H9 (cell line): ENCODE measurements at places on chromosomes 4 and X. TPM values are rescaled to one million over a fixed set of nuclear protein-coding genes. Genes with fewer than 3 reads are reported as not detected.
A peak's percentile ranks its signal among the peaks of the same experiment; 100 is the strongest.

GRCh38 chr4:147786031-147786430 is 54.1 kb downstream of the ARHGAP10 start:
- H3K27me3 ChIP-seq, result no peaks in the 10 kb centered on the region
- H3K4me1 ChIP-seq, result no peaks in the 10 kb centered on the region
- no peaks in the 10 kb centered on the region for H3K36me3 ChIP-seq
- no peak overlapping the region for H3K4me3 ChIP-seq

GRCh38 chr4:81876106-81876505 is 404.4 kb upstream of the RASGEF1B start:
- H3K27me3 ChIP-seq, result no peaks in the 10 kb centered on the region
- H3K4me3 ChIP-seq, result no peak overlapping the region; the same call in 2 of the 3 replicates
- H3K36me3 ChIP-seq, result peaks cover 4% of the 10 kb centered on the region; the same call in 1 of the 2 replicates
- no peak overlapping the region for H3K27ac ChIP-seq

DNA sequence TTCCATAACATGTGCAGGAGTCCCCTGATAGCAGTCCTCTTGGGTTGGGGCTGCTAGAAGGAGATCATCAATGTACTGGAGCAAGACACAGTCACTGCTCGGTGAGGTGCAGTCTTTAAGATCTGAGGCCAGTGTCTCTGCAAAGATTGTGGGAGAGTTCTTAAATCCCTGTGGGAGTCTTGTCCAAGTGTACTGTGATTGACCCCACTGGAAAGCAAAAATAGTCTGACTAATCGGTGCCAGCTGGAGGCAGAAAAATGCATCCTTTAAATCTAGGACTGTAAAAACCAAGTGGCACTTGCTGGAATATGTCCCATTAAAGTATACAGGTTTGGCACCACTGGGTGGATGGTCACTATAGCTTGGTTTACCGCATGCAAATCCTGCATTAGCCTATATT is 31.1 kb downstream of the SULT1E1 start:
- peaks cover 4% of the 10 kb centered on the region; the same call in 1 of the 2 replicates for H3K4me1 ChIP-seq
- no peak overlapping the region for H3K4me3 ChIP-seq
- no peak overlapping the region for H3K27ac ChIP-seq
- DNase-seq, result no peak
- H3K27me3 ChIP-seq, result no peaks in the 10 kb centered on the region

DNA sequence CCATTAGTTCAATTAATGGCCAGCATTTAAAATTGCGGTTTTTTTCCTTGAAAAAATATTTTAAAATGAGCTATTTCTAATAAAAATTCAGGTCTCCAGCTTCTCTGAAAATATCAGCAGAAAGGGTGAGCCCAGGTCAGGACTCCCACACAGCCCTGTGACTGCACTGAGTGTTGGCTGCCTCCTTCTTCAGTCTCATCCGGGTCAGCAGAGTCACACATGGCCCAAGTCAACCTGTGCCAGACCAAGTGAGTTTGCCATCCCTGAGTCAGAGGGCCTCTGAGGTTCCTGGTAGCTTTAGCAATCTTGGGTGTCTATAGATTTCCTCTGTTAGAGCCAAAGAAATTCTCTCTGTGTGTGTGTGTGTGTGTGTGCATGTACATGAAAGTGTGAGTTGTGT is 22.1 kb upstream of the MSX1 start:
- no peaks in the 10 kb centered on the region for H3K36me3 ChIP-seq
- no peaks in the 10 kb centered on the region; the same call in 1 of the 2 replicates for H3K27me3 ChIP-seq
- no peak overlapping the region for H3K27ac ChIP-seq
- no peak for DNase-seq
- H3K4me1 ChIP-seq, result no peaks in the 10 kb centered on the region

The EMCN gene
- total RNA-seq, result not detected in 2 replicates

GRCh38 chr4:140851032-140851636 is 94.9 kb upstream of the TBC1D9 start:
- H3K36me3 ChIP-seq, result no peaks in the 10 kb centered on the region
- no peak overlapping the region for H3K27ac ChIP-seq
- no peak for DNase-seq
- no peaks in the 10 kb centered on the region for H3K27me3 ChIP-seq
- H3K4me1 ChIP-seq, result no peaks in the 10 kb centered on the region

GRCh38 chrX:17535229-17535628 is 160.2 kb downstream of the NHS start:
- no peak overlapping the region for H3K4me3 ChIP-seq
- H3K27me3 ChIP-seq, result no peaks in the 10 kb centered on the region
- H3K36me3 ChIP-seq, result no peaks in the 10 kb centered on the region
- peak; percentile 56 for DNase-seq
- no peak overlapping the region for H3K27ac ChIP-seq
- H3K4me1 ChIP-seq, result no peaks in the 10 kb centered on the region; the same call in 1 of the 2 replicates

DNA sequence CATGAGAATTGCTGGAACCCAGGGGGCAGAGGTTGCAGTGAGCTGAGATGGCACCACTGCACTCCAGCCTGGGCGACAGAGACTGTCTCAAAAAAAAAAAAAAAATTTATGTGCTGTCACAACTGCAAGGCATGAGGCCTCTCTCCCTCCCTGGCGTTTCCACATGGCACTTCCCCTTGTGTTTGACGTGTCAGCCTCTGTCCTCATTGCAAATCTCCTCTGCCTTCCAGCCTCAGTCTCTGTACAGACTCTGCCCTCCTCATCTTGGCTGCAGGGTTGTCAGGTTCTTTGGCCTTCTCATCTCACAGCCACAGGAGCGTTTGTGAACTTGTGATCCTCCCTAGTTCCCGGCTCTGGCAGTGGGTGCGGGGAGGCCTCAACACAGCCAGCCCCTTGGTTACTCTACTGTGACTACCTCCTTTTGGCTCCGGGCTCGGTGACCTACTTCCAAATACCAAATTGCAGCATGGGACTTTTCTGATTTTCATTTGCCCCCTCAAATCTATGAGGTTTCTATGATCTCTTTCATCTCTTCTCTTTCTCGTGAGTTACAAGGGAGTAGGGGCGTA is 250.0 kb downstream of the CBR4 start:
- H3K27me3 ChIP-seq, result no peaks in the 10 kb centered on the region
- H3K27ac ChIP-seq, result no peak overlapping the region
- no peaks in the 10 kb centered on the region for H3K36me3 ChIP-seq
- H3K4me1 ChIP-seq, result no peaks in the 10 kb centered on the region

- no peaks in the 10 kb centered on the region for H3K4me1 ChIP-seq
- no peaks in the 10 kb centered on the region for H3K27me3 ChIP-seq
- no peak overlapping the region for H3K4me3 ChIP-seq
- H3K36me3 ChIP-seq, result no peaks in the 10 kb centered on the region
Observed at GRCh38 chr4:124993838-124994237, 281.3 kb upstream of the ANKRD50 start.

The ANXA3 gene
- 20.6 and 21.6 TPM in 2 replicates for total RNA-seq

The GRID2 gene
- 19.4 and 21.8 TPM in 2 replicates for total RNA-seq

- H3K27ac ChIP-seq, result no peak overlapping the region
- H3K36me3 ChIP-seq, result 0 out of 2 replicates have a peak, but pooled peaks cover 1% of the 10 kb centered on the region
- H3K4me1 ChIP-seq, result no peaks in the 10 kb centered on the region
- peak overlapping the region; percentile 4 for H3K4me3 ChIP-seq
Observed at GRCh38 chr4:11821772-11822430, 393.2 kb upstream of the HS3ST1 start.

GRCh38 chr4:72505314-72505744 is 63.7 kb downstream of the ADAMTS3 start:
- no peaks in the 10 kb centered on the region for H3K36me3 ChIP-seq
- no peaks in the 10 kb centered on the region for H3K4me1 ChIP-seq
- peak; percentile 66 for DNase-seq
- no peak overlapping the region for H3K27ac ChIP-seq
- no peaks in the 10 kb centered on the region for H3K27me3 ChIP-seq
- no peak overlapping the region for H3K4me3 ChIP-seq

The HPGD gene
- 16.8 and 22.5 TPM in 2 replicates for total RNA-seq

The TNMD gene
- 1.3 and 1.7 TPM in 2 replicates for total RNA-seq

- no peak overlapping the region for H3K4me3 ChIP-seq
- DNase-seq, result no peak
- no peaks in the 10 kb centered on the region for H3K4me1 ChIP-seq
- H3K27ac ChIP-seq, result no peak overlapping the region
Observed at GRCh38 chr4:23166919-23167318, 474.2 kb downstream of the GBA3 start.

- peak overlapping the region; percentile 83 for H3K4me3 ChIP-seq
- peaks cover 9% of the 10 kb centered on the region for H3K4me1 ChIP-seq
- H3K27me3 ChIP-seq, result no peaks in the 10 kb centered on the region; the same call in 1 of the 2 replicates
- H3K36me3 ChIP-seq, result peaks cover 6% of the 10 kb centered on the region; the same call in 1 of the 2 replicates
- DNase-seq, result peak; percentile 82
Observed at GRCh38 chr4:76689145-76689817, 208.7 kb downstream of the SOWAHB start.

GRCh38 chrX:102720237-102721168 is at the start of gene GPRASP3:
GPRASP3 (plus strand) TSS chrX:102720743; CDS start chrX:102748996, 28,253 bp downstream.
- no peaks in the 10 kb centered on the region for H3K27me3 ChIP-seq
- peaks cover 11% of the 10 kb centered on the region for H3K36me3 ChIP-seq
- H3K4me3 ChIP-seq, result no peak within 1 kb of the TSS
- no peak for DNase-seq

DNA sequence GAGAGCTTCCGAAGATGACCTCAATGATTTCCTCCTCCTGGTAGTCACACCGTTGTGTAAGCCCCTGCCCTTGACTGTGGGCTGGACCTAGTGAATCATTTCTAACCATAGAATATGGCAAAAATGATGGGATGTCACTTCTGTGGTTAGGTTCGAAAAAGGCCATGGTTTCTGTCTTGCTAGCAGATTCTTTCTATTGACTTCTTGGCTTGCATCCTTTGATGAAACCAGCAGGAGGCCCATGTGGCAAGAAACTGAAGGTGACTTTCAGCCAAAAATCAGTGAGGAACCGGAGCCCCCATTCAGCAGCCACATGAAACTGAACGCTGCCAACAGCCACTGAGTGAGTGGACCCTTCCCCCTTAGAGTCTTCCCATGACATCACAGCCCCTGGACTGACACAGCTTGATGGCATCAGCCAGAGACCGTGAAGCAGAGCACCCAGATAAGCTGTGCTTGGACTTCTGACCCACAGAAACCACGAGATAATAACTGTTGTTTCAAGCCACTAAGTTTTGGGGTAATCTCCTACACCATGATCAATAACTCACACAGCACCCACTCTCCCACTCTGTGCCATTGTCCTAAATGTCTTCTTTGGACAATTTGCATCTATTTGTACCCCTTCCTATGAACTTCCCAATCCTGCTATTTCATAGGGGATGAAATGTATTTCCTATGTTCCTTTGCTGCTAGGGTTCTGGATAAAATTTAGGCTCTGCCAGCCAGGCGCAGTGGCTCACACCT is 148.0 kb upstream of the STX18 start:
- no peak overlapping the region for H3K27ac ChIP-seq
- H3K27me3 ChIP-seq, result no peaks in the 10 kb centered on the region
- no peak for DNase-seq
- peaks cover 5% of the 10 kb centered on the region for H3K4me1 ChIP-seq
